ENCODE measurements at places on chromosomes 5 and 9. TPM values are rescaled to one million over a fixed set of nuclear protein-coding genes. Genes with fewer than 3 reads are reported as not detected.

- peak; percentile 45 for DNase-seq
Measured at GRCh38 chr5:78568212-78568611, 80.4 kb downstream of the LHFPL2 start.

DNA sequence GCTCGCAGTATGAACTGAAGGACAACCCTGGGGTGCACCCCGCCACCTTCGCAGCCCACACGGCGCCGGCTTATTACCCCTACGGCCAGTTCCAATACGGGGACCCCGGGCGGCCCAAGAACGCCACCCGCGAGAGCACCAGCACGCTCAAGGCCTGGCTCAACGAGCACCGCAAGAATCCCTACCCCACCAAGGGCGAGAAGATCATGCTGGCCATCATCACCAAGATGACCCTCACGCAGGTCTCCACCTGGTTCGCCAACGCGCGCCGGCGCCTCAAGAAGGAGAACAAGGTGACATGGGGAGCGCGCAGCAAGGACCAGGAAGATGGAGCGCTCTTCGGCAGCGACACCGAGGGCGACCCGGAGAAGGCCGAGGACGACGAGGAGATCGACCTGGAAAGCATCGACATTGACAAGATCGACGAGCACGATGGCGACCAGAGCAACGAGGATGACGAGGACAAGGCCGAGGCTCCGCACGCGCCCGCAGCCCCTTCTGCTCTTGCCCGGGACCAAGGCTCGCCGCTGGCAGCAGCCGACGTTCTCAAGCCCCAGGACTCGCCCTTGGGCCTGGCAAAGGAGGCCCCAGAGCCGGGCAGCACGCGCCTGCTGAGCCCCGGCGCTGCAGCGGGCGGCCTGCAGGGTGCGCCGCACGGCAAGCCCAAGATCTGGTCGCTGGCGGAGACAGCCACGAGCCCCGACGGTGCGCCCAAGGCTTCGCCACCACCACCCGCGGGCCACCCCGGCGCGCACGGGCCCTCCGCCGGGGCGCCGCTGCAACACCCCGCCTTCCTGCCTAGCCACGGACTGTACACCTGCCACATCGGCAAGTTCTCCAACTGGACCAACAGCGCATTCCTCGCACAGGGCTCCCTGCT is 3.8 kb downstream of the IRX1 start:
- DNase-seq, result peak; percentile 50

GRCh38 chr5:61823781-61824180 is 482.2 kb upstream of the KIF2A start:
- DNase-seq, result no peak

- no peak for DNase-seq
Measured at GRCh38 chr9:132679946-132680625, 9.8 kb downstream of the GTF3C4 start.

- no peak for DNase-seq
Measured at GRCh38 chr9:135888766-135889394, 18.5 kb downstream of the CAMSAP1 start.

DNA sequence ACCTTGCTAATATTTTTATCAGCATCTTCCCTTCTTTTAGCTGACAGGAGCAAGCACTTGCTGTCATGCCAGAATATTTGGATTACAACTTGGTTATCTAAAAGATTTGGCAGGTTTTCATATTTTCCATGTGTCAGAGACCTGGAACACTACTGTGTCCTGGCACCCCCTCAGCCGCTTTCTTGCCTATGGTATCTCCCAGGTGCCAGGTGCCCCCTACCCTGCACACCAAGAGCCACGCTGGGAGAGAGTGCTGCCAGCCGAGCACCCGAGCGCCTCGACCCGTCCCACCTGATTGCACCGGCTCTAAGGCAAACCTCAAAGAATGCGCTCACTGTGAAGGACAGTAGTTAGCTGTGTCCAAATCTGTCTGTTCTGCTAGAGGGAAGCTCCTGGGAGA is 84.8 kb downstream of the GTF3C4 start:
- DNase-seq, result no peak

The SCGB3A2 gene
- polyA plus RNA-seq, result not detected

DNA sequence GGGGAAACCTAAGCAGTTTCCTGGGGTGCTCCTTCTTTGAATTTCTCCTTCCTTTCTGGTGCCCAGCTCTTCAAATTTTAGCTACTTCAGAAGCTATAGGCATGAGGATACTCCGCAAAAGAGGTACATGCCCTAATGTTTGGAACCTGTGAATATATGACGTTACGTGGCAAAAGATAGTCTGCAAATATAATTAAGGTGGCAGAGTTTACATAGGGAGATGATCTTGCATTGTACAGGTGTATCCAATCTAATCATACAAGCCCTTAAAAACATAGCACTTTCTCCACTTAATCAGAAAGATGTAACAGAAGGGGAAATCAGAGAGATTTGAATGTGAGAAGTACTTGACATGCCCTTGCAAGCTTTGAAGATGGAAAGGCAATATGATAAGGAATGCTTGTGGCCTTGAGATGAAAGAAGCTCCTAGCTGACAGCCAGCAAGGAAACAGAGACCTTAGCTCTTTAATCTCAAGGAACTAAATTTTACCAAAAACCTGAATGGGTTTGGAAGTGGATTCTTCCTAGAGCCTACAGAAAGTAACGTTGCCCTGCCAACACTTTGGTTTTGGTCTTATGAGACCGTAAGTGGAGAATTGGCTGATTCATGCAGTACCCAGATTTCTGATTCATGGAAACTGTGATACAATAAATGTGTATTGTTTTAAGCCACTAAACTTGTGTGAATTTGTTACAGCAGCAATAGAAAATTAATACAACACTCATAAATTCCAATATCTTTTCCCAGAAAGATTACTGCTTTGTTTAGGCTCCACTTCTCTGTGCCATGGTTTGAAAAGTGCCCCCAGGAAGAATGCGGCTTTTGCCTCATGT is 268.4 kb downstream of the FAM170A start:
- DNase-seq, result no peak

- no peak for DNase-seq
Measured at GRCh38 chr9:21923694-21924093, 70.5 kb downstream of the CDKN2A start.

The ZFP37 gene
- polyA plus RNA-seq, result 2.1 TPM

GRCh38 chr9:106921341-106921899 is 58.5 kb downstream of the ZNF462 start:
- DNase-seq, result peak; percentile 60

DNA sequence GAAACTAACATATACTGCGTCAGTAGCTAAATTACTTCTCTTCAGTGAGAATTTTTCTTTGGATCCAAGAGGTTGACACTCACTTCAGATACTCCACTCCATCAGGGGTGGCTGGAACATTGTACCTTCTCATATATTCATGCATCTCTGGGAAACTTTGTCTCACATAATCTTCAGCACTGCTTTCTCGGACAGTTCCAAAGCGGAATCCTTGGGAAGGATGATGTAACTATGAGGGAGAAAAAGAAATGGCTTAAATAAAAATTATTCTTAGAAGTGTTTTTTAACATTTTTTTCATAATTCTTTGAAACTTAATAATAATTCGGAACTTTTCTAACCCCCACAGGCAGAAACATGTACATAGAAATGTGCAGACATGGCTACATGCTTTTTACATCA is 33.4 kb upstream of the PPP3R2 start:
- DNase-seq, result no peak

Measured in brain (organoid and tissue), 16 donors.